ENCODE measurements at places on chromosomes 4 and X. TPM values are rescaled to one million over a fixed set of nuclear protein-coding genes. Genes with fewer than 3 reads are reported as not detected.
A peak's percentile ranks its signal among the peaks of the same experiment; 100 is the strongest.

Gene FAM241A
- 2.8 TPM for total RNA-seq

Gene HS6ST2
- total RNA-seq, result 3.4 TPM

GRCh38 chrX:106707771-106708454, 18.6 kb upstream of the RNF128 start:
- no peaks in the 10 kb centered on the region for H3K36me3 ChIP-seq
- no peaks in the 10 kb centered on the region for H3K4me1 ChIP-seq
- H3K27ac ChIP-seq, result peak overlapping the region; percentile 9

Gene COL25A1
- 3.5 TPM for total RNA-seq

DNA sequence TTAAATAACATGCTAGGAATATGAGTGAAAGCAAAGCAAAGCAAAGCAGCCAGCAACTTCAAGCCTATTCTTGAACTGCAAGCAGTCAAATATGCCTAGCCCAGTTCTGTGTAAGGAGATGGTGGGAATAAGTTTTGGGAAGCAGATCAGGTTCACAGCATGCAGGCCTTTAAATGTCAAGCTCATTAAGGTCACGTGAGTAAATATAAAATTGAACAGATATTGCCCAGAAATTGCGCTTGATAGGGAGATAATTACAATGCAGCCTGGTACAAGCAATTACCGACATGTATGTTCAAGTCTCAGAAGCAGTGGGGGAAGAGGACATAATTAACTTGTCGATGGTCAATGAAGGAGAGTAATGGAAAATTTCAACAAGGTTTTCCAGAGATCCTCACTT, 6.0 kb downstream of the GNPDA2 start:
- H3K4me3 ChIP-seq, result no peak overlapping the region
- H3K36me3 ChIP-seq, result no peaks in the 10 kb centered on the region
- no peak overlapping the region for H3K27ac ChIP-seq
- peaks cover 5% of the 10 kb centered on the region for H3K4me1 ChIP-seq
- DNase-seq, result no peak

DNA sequence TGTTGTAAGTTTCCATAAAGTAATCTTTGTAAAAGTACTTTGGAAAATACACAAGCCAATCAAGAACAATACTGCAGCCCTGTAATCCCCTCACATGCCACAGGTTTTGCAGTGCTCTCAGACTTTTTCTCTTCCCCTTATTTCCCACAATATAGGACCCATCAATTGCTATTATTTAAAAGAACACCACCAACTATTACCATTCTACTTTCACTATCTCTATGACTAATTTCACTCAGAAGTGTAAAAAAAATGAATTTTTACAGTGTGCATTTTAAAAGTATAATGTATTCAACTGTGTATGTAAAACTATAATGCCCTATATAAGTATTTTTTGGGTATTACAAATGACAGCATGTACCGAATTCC, 1.7 kb downstream of the ATP8A1 start:
- peak overlapping the region; percentile 21 for H3K4me3 ChIP-seq
- no peaks in the 10 kb centered on the region for H3K36me3 ChIP-seq
- no peaks in the 10 kb centered on the region for H3K27me3 ChIP-seq
- H3K27ac ChIP-seq, result peak overlapping the region; percentile 26
- DNase-seq, result no peak

Gene ZFP92
- 3.6 TPM for total RNA-seq

- peaks cover 13% of the 10 kb centered on the region for H3K4me1 ChIP-seq
- H3K27ac ChIP-seq, result no peak overlapping the region
- no peaks in the 10 kb centered on the region for H3K27me3 ChIP-seq
- H3K4me3 ChIP-seq, result no peak overlapping the region
- no peak for DNase-seq
- no peaks in the 10 kb centered on the region for H3K36me3 ChIP-seq
Observed at GRCh38 chr4:143345356-143345755, 8.7 kb downstream of the GAB1 start.

All from lung (tissue), 17 donors.